SHP77 (cell line): ENCODE measurements at places on chromosomes 4 and X.

- DNase-seq: no peak
Measured at GRCh38 chr4:72444092-72444491, 124.9 kb downstream of the ADAMTS3 start.

DNA sequence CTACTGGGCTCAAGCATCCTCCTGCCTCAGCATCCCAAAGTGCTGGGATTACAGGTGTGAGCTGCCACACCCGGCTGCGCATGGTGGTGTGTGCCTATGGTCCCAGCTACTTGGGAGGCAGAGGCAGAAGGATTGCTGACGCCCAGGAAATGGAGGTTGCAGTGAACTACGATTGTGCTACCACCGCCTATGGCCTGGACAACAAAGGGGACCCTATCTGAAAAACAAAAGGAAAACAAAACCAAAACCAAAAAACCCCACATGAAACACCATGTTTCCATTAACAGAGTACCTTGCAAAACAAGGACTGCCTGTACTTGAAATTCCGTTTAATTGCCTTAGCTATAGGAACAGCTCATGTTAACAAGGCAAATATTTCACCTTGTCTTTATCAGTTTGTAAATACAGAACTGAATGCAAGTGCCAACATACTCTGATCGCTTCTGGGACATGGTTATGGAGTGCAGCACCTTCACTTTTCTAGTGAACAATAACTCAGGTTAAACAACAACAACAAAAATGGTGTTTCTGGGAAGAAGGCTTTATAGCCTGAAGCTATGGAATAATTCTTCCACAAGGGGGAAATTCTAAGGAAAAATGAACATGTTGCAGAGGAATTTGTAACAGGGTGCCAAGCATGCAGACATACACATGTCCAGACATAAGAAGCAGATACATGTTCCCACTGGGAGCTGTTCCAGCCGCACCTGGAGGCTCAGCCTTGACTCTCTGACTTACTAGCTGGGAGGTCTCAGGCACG is 73.2 kb upstream of the STS start:
- no peak for DNase-seq

DNA sequence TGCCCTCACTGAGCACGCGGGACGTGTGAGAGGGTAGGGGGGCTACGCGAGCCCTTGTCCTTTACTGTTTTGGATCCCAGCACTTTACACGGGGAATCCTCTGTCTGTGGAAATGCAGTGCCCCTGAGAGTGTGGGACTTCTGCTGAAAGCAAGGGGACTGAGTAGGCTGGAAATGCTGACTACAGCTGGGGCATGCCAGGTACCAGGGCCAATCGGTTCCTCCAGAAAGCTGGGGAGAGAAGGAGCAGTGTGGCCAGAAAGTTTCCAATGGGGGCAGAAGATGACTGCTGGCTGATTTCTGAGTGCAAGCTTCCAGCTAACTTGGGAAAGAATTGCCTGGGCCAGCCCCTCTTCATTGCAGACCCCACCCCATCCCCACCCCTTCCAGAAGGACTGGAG is 1.5 kb downstream of the NHSL2 start:
- no peak for DNase-seq

- no peak for DNase-seq
Measured at GRCh38 chrX:40748977-40749376, 13.6 kb upstream of the MED14 start.

DNA sequence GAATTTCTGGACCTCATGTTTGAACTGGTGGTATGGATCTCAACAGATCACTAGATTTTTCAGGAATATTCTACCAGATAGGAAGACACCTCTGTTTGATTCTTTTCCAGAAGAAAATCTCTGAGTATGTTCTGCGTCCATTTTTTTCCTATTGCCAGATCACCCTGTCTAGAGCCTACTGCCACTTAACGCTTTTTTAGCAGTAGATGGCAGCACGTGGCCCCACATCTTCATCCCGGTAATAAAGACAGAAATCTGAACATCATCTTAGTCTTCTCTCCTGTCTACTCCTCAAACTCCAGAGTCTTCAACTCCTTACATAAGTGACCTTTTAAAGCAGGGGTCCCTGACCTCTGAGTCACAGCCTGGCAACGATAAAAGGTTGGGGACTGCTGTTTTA is 184.7 kb downstream of the TMA16 start:
- peak; percentile 9 for DNase-seq

DNA sequence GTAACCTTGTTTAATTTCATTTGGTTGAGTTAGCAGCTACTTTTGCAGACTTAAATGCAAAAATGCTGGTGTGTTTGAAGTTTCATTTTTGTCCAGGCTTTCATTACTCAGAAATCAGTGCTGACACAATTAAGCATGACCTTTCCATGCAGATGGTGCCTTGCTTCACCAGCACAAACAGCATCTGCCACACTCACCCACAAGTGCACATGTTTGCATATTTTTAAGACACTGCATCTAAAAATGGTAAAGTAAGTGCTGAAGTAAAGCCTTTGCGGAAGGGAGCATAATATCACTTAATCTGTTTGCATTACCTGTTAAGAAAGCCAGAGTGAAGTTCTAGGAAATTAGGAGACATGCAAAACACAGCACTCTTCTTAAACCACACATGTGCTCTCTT is 7.3 kb upstream of the DAPP1 start:
- no peak for DNase-seq

DNA sequence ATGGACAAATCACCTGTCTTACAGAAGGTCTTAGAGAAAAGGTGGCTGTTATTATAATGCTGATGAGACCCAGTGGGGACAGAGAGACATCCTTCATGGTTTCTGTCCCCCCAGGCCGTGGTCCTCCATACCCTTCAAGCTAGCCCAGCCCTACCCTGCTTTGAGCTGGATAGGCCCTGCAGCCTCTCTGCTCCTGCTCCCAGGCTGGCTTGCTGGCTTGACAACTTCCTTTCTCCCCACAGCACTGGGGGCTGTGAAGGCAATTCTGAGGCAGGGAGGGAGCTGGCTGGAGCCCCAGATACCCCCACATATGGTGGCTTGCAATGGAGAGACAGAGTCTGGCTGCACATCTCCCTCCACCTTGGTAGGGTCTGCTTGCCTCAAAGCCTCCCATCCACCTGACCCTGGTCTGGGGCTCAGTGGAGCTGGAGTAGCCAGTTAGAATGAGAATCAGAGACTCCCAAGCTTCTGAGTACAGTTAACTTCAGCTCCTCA is 118.2 kb downstream of the PJA1 start:
- DNase-seq: no peak

DNA sequence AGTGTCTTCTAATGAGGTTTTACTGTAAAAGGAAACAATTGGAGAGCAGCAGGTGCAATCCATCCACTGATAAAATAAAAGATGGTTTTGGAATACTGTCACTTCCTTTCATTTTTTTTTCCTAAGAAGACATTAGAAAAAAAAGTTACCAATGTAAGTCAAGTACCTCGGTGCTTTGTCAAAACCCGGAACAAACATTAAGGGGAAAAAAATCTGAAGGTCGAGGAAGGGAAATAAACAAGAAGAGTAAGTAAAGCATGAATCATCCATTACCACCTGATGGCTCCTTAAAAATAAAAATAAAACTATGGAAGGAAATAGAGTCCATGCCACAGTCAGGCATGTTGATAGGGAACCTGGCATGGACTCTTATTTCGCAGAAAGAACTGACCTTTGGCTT is 15.3 kb upstream of the XPNPEP2 start:
- no peak for DNase-seq

- DNase-seq: no peak
Measured at GRCh38 chr4:174523025-174523693, 871 bp upstream of the HPGD start.

- no peak for DNase-seq
Measured at GRCh38 chr4:110710070-110710469, 87.2 kb upstream of the PITX2 start.

- no peak for DNase-seq
Measured at GRCh38 chr4:111537871-111538270, 607.4 kb upstream of the FAM241A start.

- no peak for DNase-seq
Measured at GRCh38 chrX:1418901-1419544, 27.1 kb upstream of the SLC25A6 start.

- no peak for DNase-seq
Measured at GRCh38 chr4:39497909-39498726, 29.1 kb downstream of the UGDH start.

- no peak for DNase-seq
Measured at GRCh38 chr4:179110816-179111215, 1668.6 kb upstream of the AGA start.

DNA sequence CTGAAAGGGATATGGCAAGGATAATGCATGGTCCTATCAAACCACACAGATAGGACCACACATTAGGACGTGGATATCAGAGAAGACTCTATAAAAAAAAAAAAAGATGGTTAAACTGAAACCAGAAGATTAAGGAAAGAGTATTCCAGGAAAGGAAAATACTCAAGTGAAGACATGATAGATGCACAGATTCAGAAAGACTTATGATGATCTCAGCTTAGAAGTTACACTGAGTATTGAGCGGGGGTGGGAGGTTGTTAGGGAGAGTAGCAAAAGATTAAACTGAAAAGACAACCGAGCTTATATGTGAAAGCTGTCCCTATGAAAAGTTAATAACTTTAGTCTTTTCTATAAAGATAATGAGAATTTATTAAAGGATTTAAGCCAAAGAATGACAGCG is 211.0 kb upstream of the EMCN start:
- DNase-seq: no peak

DNA sequence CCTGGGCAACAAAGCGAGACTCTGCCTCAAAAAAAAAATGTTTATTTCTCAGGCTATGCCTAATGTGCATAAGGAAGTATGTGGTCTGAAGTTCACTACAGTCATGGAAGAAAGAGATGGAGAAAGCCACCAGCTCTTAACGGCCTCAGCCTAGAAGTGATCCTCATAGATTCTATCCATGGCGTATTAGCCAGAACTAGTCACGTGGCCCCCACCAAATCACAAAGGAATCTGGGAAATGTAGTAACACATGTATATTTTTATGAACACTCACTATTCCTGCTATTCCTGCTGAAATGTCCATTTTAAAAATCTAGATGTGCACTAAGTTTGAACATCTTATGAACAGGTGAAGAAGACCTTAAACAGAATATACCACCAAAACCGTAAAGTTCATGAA is 33.8 kb downstream of the MTTP start:
- no peak for DNase-seq

GRCh38 chrX:3345281-3346191 is 916 bp downstream of the MXRA5 start:
- no peak for DNase-seq

GRCh38 chr4:73989031-73989430 is 1.0 kb upstream of the PPBP start:
- no peak for DNase-seq

DNA sequence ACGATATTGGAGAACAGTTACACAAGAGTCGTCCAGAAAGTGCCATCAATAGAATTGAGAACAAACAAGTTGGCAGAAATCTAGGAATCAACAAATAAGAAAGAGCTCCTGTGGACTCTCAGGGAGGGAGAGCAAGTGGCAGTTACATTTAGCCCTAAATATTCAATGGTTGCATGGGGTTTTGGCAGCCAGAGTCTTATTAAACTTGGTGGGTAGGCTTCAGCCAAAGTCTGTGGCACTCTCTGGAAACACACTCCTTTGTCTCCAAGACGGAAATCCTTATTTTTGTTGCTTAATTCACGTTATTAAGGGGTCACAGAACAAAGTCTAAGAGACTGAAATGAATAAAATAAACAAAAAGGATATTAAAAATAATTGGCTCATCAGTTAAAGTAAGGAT is 742.2 kb upstream of the ATOH1 start:
- no peak for DNase-seq

DNA sequence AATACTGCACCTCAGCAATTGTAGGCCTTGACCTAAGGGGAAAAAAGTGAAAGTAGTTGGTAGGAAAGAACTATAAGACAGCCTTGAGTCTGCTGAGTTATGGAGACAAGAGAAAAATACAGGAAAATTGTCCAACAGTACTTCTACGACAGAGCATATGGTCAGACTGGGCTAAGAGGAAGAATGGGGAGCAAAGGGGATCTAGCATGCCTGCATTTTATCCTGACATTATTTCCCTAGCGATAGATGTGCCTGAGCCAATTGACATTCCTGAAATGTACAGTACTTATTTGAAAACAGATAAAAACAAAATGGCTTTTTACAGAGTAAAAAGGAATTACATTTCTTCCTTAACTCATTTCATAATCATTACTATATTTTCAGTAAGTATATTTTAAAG is 22.2 kb downstream of the GUCY1A1 start:
- DNase-seq: no peak

- no peak for DNase-seq
Measured at GRCh38 chrX:39133971-39134370, 332.7 kb downstream of the MID1IP1 start.

DNA sequence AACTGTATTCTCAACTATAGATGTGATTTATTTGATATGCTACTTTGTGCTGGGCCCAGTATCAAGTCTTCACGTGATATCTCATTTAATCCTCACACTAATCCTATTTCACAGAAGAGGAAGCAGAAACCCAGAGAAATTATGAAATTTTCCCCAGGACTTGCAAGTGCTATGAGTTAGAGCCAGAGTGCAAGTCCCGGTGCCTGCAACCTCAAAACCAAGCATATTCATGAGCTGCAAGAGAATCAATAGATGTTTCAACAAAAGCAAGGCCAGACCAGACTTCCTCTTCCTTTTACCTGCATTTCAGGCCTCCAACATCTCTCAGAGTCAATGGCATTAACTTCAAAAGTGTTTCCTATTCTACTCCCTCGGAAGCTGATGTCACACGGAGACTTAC is 92.2 kb upstream of the GATB start:
- no peak for DNase-seq

- DNase-seq: no peak
Measured at GRCh38 chr4:53103481-53103880, 241.4 kb downstream of the RASL11B start.

DNA sequence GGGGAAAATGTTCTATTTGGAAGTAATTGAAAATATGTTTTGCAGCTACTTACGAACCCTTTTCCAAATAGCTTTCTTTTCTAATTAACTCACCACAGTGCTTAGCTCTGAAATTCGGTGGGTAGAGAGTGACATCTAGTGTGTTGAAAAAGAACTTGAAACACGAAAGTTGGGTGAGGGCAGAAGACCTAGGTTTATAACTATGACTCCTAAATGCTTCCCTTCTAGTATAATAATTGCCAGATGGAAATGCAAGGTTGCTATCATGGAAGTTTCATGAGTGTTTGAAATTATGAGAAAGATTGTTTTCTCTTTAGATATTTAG is 77.3 kb upstream of the NOCT start:
- peak; percentile 22 for DNase-seq

DNA sequence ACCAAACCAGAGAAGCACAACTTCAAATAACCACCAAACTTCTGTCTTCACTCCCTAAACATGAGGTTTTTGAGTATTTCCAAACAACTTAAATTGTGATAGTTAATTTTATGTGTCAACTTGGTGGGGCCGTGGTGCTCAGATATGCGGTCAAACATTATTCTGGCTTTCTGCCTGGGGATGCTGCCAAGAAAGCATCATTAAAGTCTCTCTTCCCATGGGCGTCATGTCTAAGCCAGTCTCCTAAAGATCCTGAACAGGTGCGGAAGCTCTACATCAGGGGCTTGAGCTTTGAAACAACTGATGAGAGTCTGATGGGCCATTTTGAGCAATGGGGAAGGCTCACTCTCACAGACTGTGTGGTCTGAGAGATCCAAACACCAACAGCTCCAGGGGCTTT is 24.1 kb upstream of the SOD3 start:
- DNase-seq: no peak
